A549 treated with CpdA at 1 μM for 4 hours (cell line): ENCODE measurements at places on chromosomes 1 and 21. TPM values are rescaled to one million over a fixed set of nuclear protein-coding genes. Genes with fewer than 3 reads are reported as not detected.

Gene MYCBP
- 17.0 to 25.3 TPM (median 22.1 TPM) in 5 replicates for total RNA-seq

Gene GJB5
- total RNA-seq, result 0.03 to 0.13 TPM (median 0.09 TPM) in 3 of 5 replicates, not detected in the others

Gene MROH9
- not detected in 5 replicates for total RNA-seq

Gene NLRP3
- not detected in 5 replicates for total RNA-seq

Gene RNU1-1
- not detected in 5 replicates for total RNA-seq

Gene DDR2
- total RNA-seq, result 0.15 to 0.67 TPM (median 0.33 TPM) in 5 replicates

Gene TSPAN2
- 0.63 to 1.3 TPM (median 1.2 TPM) in 5 replicates for total RNA-seq

Gene TMPRSS15
- total RNA-seq, result not detected in 5 replicates

Gene MINDY1
- total RNA-seq, result 2.4 to 3.7 TPM (median 3.0 TPM) in 5 replicates

Gene GJA9
- 0.06 TPM in 1 of 5 replicates, not detected in the others for total RNA-seq

Gene PADI2
- total RNA-seq, result 1.2 to 1.4 TPM (median 1.3 TPM) in 5 replicates

Gene ZBTB8A
- total RNA-seq, result 2.9 to 3.9 TPM (median 3.4 TPM) in 5 replicates

Gene FCRL5
- not detected in 5 replicates for total RNA-seq

Gene INAVA
- 33.8 to 43.7 TPM (median 37.4 TPM) in 5 replicates for total RNA-seq

Gene ANKRD13C
- 7.5 to 10.3 TPM (median 7.7 TPM) in 5 replicates for total RNA-seq

Gene RGS2
- total RNA-seq, result 15.3 to 22.5 TPM (median 18.2 TPM) in 5 replicates

Gene THEM5
- total RNA-seq, result not detected in 5 replicates

Gene PLA2G2F
- total RNA-seq, result 0.01 TPM in 1 of 5 replicates, not detected in the others

Gene NHLH2
- not detected in 5 replicates for total RNA-seq

Gene C1orf116
- 2.6 to 3.5 TPM (median 2.9 TPM) in 5 replicates for total RNA-seq

Gene PTPN7
- 0.03 TPM in 1 of 5 replicates, not detected in the others for total RNA-seq

Gene RGS8
- not detected in 5 replicates for total RNA-seq

Gene CDA
- total RNA-seq, result 32.1 to 47.4 TPM (median 36.1 TPM) in 5 replicates

Gene SLAMF6
- total RNA-seq, result not detected in 5 replicates

Gene KIF14
- total RNA-seq, result 7.9 to 13.1 TPM (median 11.6 TPM) in 5 replicates

Gene MAP3K21
- total RNA-seq, result 10.1 to 13.6 TPM (median 11.7 TPM) in 5 replicates

Gene C1orf94
- total RNA-seq, result 0.02 TPM in 1 of 5 replicates, not detected in the others

Gene OR2T12
- total RNA-seq, result not detected in 5 replicates

Gene CFHR1
- 0.16 to 0.40 TPM (median 0.22 TPM) in 4 of 5 replicates, not detected in the other for total RNA-seq

Gene C1orf53
- 4.6 to 8.1 TPM (median 7.0 TPM) in 5 replicates for total RNA-seq

Gene SLC19A2
- 5.4 to 6.3 TPM (median 6.2 TPM) in 5 replicates for total RNA-seq

Gene EPB41
- 4.5 to 6.4 TPM (median 5.4 TPM) in 5 replicates for total RNA-seq

Gene FCGR3B
- not detected in 5 replicates for total RNA-seq

Gene CNN3
- 52.3 to 64.8 TPM (median 53.8 TPM) in 5 replicates for total RNA-seq

Gene RGS5
- 0.39 to 1.5 TPM (median 0.79 TPM) in 5 replicates for total RNA-seq

Gene UBE2G2
- total RNA-seq, result 27.5 to 44.4 TPM (median 33.4 TPM) in 5 replicates

Gene CFAP107
- not detected in 5 replicates for total RNA-seq

Gene LCE1C
- total RNA-seq, result not detected in 5 replicates

Gene FLG2
- not detected in 5 replicates for total RNA-seq

Gene PLPP3
- total RNA-seq, result 26.6 to 34.8 TPM (median 30.1 TPM) in 5 replicates

Gene MROH7
- not detected in 5 replicates for total RNA-seq

Gene ADGRL4
- total RNA-seq, result not detected in 5 replicates
